ENCODE measurements at places on chromosomes 5 and 9. TPM values are rescaled to one million over a fixed set of nuclear protein-coding genes. Genes with fewer than 3 reads are reported as not detected.

The PNPLA7 gene
- total RNA-seq, result 0.98 TPM

The PTGS1 gene
- total RNA-seq, result 7.6 TPM

The TEX53 gene
- not detected for total RNA-seq

The PTPN3 gene
- total RNA-seq, result 14.8 TPM

The PCDHGA2 gene
- not detected for total RNA-seq

The GHR gene
- total RNA-seq, result not detected

The SARDH gene
- 7.6 TPM for total RNA-seq

Data from Caki2 (cell line).